Transverse colon (tissue), 4 donors: ENCODE measurements at places on chromosomes 6 and 20. TPM values are rescaled to one million over a fixed set of nuclear protein-coding genes. Genes with fewer than 3 reads are reported as not detected.

LPIN3 gene
- 96.9 TPM for total RNA-seq

DUSP15 gene
- total RNA-seq, result not detected

ANGPT4 gene
- not detected for total RNA-seq

SLC17A2 gene
- total RNA-seq, result not detected

ACOT13 gene
- 16.8 TPM for total RNA-seq

KIF13A gene
- total RNA-seq, result 37.9 TPM

AARS2 gene
- 9.1 TPM for total RNA-seq

PLCB1 gene
- 13.1 TPM for total RNA-seq

CYP21A2 gene
- total RNA-seq, result not detected

DNA sequence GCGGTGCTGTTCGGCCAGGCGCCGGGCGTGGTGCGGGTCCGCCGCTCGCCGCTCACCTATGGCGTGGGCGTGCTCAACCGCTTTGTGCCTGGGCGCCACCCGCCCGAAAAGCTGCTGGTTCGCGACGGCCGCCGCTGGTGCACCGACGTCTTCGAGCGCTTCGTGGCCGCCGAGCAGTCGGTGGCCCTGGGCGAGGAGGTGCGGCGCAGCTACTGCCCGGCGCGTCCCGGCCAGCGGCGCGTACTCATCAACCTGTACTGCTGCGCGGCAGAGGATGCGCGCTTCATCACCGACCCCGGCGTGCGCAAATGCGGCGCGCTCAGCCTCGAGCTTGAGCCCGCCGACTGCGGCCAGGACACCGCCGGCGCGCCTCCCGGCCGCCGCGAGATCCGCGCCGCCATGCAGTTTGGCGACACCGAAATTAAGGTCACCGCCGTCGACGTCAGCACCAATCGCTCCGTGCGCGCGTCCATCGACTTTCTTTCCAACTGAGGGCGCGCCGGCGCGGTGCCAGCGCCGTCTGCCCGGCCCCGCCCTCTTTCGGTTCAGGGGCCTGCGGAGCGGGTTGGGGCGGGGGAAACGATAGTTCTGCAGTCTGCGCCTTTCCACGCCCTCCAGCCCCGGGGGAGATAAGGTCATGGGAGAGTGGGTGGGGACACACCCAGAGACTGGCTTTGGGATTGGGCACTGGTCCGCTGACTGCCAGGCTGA is 15.7 kb downstream of the ADISSP start:
- DNase-seq, result peak; percentile 68

DNA sequence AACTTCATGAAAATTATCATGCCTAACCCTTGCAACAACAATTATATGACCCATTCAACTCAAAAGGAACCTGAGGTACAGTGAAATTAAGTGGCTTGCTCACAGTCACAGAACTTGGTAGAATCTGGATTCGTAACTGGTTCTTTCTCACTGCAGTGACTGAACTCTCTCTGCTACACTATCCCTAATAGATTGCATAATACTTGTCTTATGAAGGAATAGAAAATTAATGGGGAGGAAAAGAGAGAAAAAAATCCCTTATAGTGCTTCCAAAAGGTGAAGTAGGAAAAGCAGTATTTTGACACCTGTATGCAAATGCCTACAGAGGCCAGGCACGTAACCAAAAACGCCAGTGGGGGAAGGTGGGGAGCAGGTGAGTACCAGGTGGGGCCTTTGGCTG is 186.6 kb downstream of the LY86 start:
- DNase-seq, result no peak

DNA sequence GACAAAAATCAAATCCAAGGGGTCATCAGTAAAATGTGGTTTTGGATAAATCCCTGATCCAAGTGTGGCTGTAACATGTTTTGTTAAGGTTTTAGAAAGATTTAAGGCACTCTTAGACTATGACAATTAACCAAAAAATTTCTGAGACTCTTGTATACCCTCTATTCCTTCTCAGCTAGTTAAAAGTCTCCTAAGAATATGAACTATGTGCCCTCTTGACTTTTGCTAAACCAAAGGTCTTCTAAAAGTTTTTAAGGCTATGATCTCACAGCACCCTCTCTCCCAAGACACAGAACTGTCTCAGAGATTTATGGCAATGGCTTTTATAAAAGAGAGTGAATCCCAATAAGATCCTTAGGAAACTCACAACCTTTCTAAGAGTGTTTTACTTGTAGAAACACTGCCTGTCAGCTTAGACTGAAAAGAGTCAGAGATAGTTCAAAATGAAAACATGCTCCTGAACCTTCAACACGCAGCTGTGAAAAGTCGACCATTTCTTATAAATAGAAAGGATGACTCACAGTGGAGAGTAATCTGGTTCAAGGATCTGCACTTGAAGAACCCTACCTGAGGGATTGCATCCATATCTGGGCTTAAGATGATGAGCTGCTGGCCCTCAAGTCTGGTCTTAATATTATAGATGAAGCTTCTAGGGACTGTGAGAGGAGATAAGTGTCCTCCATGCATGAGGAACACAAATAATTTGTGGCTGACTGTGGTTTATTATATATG is 388.4 kb upstream of the GJE1 start:
- no peak for DNase-seq

DNA sequence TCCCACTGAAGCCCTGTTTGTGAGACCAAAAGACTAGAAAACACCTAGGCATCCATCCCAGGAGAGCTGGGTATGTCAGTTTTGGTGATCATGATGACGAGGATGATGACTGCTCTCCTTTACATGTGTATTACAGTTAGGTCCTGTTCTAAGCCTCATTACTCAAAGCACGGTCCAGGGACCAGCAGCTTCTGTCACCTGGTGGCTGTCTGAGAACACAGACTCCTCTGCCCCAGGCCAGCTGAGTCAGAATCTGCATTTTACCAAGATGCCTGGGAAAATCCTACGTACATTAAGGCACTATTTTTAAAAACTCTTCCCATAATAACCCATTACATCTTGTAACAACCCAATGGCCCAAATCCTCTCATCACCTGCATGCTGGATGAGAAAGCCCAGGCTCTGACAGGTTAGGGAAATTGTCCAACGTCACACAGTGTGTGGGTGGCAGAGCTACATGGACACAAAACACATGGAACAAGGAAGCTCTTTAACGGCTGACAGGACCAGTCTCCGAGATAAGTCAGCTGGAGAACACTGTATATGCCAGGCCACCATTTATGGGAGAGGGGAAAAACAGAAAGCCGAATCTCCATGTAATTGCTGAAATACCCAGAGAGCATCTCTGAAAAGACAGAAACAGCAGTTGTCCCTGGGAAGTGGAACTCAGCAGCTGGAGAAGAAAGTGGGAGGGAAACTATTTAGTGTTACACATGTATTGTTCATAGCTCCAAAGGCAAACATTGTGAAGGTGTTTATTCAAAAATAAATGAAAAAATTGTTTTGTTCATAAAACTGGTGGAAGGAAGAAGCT is 65.4 kb downstream of the BMP7 start:
- no peak for DNase-seq

DNA sequence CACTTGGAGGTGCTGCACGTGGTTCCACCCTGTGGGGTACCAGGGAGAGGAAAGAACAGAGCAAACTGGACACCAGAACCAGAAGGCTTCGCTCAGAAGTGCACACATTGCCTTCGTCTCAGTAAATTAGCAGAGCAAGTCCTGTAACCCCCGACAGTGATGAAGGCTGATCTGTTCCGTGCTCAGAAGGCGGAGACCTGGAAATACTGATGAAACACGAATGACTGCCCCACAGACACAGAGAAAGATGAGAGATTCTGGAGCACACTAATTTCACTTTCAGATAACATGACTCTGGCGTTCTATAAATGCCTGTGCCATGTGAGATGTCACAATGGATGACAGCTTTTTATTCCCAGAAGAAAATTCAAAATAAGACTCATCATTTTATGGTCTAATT is 44.2 kb upstream of the CCR6 start:
- no peak for DNase-seq

- DNase-seq, result peak; percentile 53
These were observed 241.1 kb downstream of the PREX1 start for GRCh38 chr20:48586730-48587129.

- no peak for DNase-seq
These were observed 151.1 kb upstream of the CST7 start for GRCh38 chr20:24797745-24798655.

DNA sequence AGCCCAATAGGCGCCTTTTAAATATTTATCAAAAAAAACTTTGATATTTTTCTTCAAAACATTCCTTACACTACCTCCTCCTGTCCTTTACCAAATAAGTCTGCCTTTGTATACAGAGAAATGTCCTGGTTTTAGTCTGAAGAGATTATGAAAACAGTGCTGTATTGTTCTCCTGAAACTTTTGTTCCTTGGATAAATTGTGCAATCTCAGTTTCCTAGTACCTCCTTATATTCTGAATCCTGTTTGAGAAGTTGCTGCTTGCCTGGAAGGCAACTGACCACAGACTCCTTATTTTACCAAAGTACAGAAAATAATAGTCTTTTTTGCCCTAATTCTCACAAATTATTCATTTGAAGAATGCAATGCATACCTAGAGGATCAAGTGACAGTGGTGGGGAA is 349.5 kb downstream of the EPHA7 start:
- DNase-seq, result no peak

DNA sequence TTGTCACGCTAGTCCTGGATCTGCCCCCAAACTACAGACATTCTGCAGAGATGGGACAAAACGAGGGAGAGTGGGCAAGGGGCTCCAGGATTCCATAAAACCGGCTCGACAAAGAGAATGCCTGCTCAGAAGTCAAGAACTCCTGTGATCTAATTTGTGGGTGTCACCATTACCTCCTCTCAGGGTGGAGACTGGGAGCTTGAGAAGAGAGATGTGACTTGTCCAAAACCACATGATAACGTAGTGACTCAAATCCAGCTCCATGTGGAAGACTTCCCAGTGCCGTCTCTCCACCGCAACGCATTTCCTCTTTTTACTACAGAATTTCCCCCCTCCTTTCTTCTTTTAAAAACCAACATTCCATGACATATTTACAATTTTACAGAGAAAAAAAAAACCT is 44.3 kb downstream of the TRERF1 start:
- DNase-seq, result no peak

DNA sequence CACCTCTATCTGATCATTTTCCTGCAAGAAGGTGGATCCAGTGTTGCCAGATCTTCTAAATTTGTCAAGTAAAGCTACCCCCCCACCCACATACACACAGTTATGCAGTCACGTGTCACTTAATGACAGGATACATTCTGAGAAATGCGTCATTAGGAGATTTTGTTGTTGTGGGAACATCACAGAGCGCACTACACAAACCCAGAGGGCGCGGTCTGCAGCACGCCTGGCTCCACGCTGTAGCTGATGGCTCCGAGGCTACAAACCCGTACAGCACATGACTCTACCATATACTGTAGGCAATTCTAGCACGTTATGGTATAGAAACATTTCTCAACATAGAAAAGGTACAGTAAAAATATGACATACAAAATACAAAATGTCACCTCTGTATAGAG is 126.9 kb downstream of the SYCP2 start:
- no peak for DNase-seq

- no peak for DNase-seq
These were observed 72.2 kb downstream of the BANF2 start for GRCh38 chr20:17772005-17772343.

DNA sequence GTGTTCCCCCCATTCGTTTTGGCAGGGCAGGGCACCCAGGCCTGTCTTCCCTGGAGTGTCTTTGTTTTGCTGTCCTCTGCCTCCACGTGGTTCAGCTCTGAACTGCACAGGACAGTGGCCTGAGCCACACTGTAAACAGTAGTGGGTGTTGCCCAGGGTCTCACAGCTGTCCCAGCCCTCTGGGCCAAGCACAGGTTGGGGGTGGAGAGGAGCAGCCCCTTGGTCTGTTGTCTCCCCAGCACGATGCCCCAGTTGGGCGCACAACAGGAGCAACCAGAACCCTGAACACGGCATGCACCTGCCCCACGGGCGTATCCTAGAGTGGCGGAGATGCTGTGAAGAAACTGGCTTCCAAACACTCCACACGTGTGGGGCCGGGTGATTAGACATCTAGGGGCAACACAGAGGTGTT is 14.4 kb downstream of the CCDC167 start:
- no peak for DNase-seq

- no peak for DNase-seq
These were observed 17.4 kb upstream of the EEF1A1 start for GRCh38 chr6:73538116-73538779.

- no peak for DNase-seq
These were observed 65.2 kb downstream of the HFE start for GRCh38 chr6:26152226-26153101.

DNA sequence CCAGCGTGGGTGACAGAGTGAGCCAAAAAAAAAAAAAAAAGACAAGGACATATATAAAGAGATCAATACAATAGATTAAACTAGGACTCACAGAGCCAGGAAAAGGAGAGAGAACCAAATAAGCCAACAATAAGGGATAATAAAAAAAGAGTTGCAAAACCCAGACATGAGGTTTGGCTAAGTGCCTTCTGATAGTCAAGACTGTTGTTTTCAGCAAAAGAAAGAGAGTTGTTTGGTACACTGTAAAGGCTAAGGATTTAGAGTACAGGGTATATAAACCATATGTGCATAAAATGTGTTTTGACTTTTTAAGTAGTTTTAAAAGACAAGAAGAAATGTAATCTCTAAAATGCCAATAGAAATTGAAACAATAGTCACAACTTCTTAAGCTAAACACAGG is 42.8 kb downstream of the RPF2 start:
- DNase-seq, result no peak

DNA sequence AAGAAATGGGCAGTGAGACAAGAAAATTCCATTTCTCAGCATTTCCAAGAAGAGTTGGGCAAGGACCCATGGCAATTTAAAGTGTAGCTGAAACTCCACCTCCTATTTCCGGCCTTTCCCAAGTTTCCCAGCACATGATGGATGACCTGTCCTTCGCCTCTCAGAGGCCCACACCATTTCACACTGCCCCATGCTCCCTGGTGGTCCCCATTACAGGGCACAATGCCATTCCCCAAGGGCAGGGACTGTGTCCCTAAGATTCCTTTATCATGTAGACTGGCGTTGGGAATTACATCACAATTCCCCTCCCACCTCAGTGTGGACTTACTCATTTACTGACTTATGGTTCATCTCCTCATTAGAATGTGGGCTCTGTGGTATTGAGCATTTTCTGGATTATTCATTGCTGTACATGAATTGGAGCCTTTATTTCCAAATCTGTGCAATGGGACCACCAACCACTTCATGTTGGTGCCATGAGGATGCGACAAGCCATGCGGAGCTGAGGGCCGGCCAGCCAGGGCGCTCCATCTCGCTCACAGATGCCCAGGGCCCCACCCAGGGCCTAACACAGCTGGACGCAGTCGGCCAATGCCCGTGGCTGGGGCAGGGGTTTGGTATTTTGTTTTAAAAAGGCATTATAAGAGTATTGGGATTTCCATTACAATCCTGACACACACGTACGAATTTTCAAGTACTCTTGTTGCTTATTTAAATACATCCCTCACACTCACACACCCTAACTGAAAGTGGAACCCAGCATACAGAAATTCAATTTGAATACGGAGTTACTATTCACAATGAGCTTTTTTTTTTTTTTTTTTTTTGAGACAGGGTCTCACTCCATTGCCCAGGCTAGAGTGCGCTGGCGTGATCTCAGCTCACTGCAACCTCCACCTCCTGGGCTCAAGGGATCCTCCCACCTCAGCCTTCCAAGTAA is 5.4 kb downstream of the ACSS1 start:
- peak; percentile 10 for DNase-seq
